SK-N-DZ (cell line): ENCODE measurements at places on chromosomes 16 and 17.

GRCh38 chr16:75503801-75504200, 8.6 kb upstream of the CHST6 start:
- DNase-seq, result no peak

DNA sequence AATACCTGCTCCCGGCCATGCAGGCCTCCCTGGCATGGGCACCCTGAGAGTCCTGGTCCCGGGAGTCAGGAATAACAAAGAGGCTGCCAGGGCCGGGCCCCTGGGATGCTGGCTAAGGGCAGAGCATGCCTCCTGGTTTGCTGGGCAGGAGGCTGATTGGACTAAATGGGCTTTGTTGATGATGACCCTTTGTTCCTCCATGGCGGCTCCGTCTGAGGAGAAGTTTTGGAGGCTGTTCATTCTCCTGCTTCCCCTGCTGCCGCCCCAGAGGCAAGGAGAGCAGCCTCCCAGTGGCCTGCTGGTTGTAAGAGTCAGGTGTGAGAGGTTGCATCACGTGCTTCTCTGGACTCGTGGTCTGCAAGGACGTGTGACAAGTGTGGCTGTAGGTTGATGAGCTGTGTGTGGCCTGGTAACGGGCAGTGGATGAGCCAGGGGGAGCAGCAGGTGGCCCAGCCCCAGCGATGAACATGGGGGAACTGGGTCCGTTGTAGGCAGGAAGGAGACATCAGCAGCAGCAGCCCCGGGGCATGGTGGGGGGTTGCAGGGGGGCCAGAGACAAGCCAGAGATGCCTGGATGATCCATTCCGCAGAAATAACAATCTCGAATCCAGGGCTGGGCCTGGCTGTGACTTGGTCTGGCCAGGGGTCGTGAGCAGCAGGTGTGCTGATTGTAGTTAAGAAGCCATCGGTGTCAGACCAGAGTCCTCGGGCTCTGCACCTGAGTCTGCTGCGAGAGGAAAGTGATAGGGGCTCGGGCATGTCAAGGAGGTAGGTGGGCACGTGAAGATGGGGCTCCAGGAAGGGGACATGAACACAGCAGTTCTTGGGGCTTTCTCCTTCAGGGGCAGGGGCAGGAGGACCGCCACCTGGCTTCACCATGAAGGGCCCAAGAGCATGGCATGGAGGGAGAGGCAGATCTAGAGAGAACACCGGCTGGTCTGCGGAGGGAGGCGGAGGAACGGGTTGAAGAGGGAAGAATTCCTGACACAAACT, 101.4 kb downstream of the TNFRSF13B start:
- DNase-seq, result no peak

DNA sequence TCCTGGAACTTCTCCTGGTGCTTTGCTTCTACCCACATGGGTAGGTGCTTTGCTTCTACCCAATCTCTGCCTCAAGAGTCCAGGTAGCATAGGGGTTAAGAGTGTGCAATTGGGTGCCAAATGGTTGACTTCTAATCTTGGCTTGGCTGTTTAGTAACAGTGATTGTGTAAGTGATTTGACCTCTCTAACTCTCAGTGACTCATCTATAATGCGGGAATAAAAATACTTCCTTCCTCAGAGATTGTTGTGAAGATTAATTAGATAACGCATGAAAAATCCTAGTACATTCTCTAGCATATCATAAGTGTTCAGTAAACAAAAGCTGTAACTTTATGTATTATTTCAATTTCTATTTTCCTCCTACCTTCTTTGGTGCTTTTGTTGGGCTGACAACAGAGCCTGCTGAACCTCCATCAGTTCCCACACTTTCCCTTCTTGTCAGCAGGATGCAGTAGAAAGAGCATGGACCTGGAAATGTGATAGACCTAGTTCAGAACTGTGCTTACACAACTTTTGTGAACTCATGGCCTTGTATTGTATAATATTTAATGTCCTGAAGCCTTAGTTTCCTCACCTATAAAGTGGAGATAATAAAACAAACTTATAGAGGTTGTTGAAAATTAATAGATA, 72.9 kb upstream of the SMIM36 start:
- DNase-seq, result no peak

DNA sequence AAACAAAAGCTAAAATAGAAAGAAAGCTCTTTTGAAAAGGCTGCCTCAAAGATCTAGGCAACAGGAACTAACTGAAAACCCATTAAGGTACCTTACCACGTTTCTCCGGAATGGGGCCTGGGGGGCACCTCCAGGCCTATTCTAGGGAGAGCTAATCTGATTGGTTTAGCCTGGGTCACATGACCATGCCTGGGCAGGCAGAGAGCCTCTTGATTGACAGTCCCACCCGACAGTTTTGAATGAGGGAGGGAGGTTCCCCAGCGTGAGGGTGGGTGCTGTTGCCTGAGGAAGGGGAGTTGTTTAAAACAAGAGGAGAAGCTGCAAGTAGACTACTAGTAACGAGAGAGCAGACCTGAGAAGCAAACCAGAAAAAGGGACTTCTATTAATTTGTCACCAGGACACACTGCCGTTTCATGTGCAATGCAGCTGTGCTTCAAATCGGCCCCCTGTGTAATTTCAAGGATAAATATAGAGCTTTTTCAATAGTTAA, 143.4 kb upstream of the HS3ST2 start:
- peak; percentile 55 for DNase-seq

DNA sequence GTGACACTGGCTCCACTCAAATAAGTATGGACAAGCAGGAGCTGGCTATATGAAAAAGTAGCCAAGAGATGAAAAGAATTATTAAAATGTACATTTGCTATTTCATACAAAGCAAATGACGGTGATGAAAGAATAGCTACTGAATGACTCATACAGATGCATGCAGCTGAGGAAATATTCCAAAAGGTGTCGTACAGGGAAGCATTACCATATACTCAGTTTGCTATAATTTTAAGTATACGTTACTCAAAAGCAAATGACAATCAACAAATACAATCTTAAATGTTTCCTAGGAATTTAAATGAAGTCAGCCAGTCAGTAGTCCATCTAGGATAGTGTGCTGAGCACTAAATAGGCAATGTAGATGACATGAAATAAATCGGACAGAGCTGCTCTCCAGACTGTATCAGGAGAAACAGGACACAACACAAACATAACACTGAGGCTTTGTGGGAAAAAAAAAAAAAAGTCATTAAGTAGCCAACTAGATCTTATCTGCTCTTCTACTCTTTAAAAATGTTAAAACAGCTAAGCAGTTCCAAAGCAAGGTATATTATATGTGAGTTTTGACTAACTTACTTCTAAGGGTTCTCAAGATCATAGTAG, 65.0 kb downstream of the NCOR1 start:
- DNase-seq, result no peak

DNA sequence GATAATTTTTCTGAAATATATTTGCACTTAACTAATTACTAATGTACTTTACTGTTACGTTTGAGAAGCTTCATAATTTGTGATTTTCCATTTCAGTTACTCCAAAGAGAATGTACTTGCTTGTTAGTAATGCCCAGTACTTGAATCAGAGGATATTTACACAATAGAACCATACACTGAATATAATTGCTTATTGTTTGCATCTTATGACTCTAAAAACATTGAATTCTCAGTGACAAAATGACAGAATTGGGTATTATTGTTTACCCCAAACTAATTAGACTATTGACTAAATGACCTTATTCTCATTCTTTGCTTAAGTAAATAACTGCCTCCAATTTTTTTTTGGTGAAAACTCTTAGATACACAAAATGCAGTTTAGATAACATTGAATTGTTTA, 8.9 kb downstream of the CCP110 start:
- no peak for DNase-seq

DNA sequence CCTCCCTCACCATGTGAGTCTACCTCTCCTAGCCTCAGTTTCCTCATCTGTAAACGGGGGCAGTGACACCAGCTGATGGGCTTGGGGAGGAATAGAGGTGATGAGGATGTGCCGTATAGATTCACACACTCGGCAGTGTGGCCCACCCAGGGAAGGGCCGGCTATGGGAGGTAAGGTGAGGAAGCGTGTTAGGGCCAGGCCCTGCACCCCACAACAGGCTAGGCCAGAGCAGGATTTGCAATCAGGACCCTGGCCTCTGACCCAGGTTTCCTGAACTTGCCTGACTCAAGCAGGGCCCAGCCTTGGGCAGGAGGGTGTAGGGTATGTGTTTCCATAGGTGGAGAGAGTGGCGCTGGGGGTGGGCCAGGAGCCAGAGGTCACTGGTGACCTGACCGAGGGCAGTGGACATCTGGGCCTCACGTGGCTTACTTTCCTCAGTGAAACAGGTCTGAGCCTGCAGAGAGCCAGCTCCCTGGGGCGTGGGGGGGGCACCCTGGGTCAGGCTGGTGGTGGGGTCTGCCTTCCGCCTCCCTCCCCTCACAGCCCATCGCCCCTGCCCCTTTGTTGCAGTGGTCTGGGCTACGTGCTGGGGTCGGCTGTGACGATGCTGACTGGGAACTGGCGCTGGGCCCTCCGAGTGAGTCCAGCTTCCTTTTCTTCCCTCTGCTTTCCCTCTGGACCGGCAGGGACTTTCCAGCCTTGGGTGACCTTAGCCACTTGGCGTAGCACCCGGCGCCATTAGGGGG, 12.8 kb downstream of the SPNS3 start:
- DNase-seq, result no peak
